B cell (primary cell): ENCODE measurements at places on chromosomes 16 and 17. TPM values are rescaled to one million over a fixed set of nuclear protein-coding genes. Genes with fewer than 3 reads are reported as not detected.

The ACSM3 gene
- 76.3 and 84.2 TPM in 2 replicates for total RNA-seq

The C17orf78 gene
- not detected in 2 replicates for total RNA-seq

The TEKT5 gene
- 0.42 TPM in 1 of 2 replicates, not detected in the other for total RNA-seq

The ITGB3 gene
- 11.4 and 14.2 TPM in 2 replicates for total RNA-seq

The NGFR gene
- 1.6 and 1.8 TPM in 2 replicates for total RNA-seq

The OR4D1 gene
- not detected in 2 replicates for total RNA-seq

The OR2C1 gene
- total RNA-seq, result 0.67 and 1.4 TPM in 2 replicates

- no peaks in the 10 kb centered on the region for H3K4me1 ChIP-seq
- H3K36me3 ChIP-seq, result no peaks in the 10 kb centered on the region
- H3K27me3 ChIP-seq, result no peaks in the 10 kb centered on the region
- peak; percentile 73 for DNase-seq
- H3K4me3 ChIP-seq, result no peak overlapping the region
- no peak overlapping the region for H3K27ac ChIP-seq
These were observed 72.2 kb downstream of the ZNF778 start for GRCh38 chr16:89289428-89290395.

DNA sequence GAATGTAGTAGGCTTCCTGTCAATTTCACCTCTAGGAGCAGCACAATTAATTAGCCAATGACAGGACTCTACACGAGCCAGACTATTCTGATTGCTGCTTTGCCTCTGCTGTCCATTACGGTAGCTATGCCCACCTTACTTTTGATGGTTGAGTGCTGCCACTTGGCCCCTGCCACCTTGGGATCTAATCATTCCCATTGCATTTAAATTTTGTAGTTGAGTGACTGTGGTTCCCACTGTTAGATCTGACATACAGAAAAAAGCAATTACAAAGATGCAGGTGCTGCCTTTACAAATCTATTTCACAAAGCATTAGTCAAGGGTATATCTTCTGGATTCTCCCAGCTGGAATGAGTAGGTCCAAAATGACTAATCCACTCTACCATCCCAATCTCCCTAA is 39.9 kb downstream of the CRISPLD2 start:
- H3K27ac ChIP-seq, result no peak overlapping the region
- no peaks in the 10 kb centered on the region for H3K27me3 ChIP-seq
- no peaks in the 10 kb centered on the region for H3K4me1 ChIP-seq
- no peak overlapping the region for H3K4me3 ChIP-seq
- H3K36me3 ChIP-seq, result no peaks in the 10 kb centered on the region

- H3K4me1 ChIP-seq, result peaks cover 52% of the 10 kb centered on the region
- H3K27ac ChIP-seq, result peak overlapping the region; percentile 96
- H3K36me3 ChIP-seq, result no peaks in the 10 kb centered on the region
- DNase-seq, result no peak
- peak overlapping the region; percentile 64 for H3K4me3 ChIP-seq
These were observed 14.4 kb upstream of the EEF2K start for GRCh38 chr16:22191532-22192260.

DNA sequence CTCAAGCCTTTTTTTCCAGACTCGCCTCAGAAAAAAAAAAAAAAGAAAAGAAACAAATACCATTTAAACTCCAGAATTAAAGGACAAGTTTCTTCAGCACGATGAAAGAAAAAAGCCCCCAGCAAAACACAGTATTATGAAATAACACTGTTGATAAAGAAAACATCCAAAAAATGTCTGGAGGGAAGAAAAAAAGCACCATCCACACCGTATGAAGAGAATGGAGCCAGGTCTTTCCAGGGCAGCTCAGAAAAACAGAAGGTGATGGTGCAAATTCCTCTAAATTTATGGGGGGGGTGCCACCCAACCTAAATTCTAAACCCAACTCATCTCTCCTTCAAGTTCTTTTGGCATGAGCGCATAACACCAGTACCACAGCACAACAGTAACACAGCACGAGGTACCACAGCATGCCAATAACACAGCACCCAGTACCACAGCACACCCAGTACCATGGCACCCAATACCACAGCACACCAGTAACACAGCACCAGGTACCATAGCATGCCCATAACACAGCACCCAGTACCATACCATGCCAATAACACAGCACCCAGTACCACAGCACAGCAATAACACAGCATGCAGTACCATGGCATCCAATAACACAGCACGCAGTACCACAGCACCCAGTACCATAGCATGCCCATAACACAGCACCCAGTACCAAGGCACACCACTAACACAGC is 19.0 kb downstream of the AXIN1 start:
- no peaks in the 10 kb centered on the region for H3K27me3 ChIP-seq
- H3K36me3 ChIP-seq, result no peaks in the 10 kb centered on the region
- DNase-seq, result peak; percentile 3
- no peak overlapping the region for H3K27ac ChIP-seq
- H3K4me1 ChIP-seq, result peaks cover 13% of the 10 kb centered on the region

DNA sequence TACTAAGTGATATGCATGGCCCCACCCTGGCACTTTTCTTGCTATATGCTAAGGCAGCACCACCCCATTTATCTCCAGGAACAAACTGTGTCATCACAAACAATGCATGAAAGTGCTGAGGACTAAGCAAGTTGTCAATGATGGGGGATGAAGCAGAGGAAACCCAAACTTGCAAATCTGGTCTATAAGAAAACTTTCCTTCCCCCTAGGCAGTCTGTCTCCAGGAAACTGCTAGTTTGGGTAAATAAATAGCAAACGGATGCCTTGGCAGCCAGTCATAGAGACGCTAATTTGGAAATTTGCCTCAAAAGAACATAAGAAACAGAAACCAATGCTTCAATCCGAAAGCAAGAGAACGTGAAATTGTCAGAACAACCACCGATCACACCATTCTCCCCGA is 5.6 kb upstream of the HSBP1 start:
- H3K27me3 ChIP-seq, result no peaks in the 10 kb centered on the region
- no peak overlapping the region for H3K4me3 ChIP-seq
- H3K36me3 ChIP-seq, result no peaks in the 10 kb centered on the region
- peak; percentile 42 for DNase-seq

DNA sequence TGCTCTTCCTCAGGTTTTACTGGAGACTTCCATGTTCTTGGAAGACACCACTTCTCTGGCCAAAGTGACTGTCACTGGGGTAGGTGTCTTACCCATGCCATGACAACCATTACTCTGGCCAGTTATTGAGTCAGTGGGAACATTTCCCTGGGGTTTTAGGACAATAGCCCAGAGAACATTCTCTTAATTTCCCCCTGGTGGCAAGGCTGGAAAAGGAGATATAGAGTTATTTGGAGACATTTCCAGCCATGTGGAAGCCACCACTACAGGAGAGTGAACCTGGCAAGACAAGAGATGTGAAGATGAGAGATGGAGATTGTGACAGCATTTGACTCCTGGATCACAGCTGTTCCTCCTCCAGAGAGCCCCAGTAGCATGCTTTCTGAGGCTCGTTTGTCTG is 106.2 kb downstream of the CDK5R1 start:
- H3K4me3 ChIP-seq, result no peak overlapping the region
- no peaks in the 10 kb centered on the region for H3K4me1 ChIP-seq
- H3K27me3 ChIP-seq, result no peaks in the 10 kb centered on the region
- no peak for DNase-seq
- H3K27ac ChIP-seq, result no peak overlapping the region
- no peaks in the 10 kb centered on the region for H3K36me3 ChIP-seq

GRCh38 chr17:28404812-28405570 is 1.0 kb downstream of the SLC46A1 start:
- H3K4me3 ChIP-seq, result no peak overlapping the region
- peaks cover 12% of the 10 kb centered on the region for H3K4me1 ChIP-seq
- H3K27ac ChIP-seq, result no peak overlapping the region
- DNase-seq, result no peak
- H3K27me3 ChIP-seq, result no peaks in the 10 kb centered on the region

DNA sequence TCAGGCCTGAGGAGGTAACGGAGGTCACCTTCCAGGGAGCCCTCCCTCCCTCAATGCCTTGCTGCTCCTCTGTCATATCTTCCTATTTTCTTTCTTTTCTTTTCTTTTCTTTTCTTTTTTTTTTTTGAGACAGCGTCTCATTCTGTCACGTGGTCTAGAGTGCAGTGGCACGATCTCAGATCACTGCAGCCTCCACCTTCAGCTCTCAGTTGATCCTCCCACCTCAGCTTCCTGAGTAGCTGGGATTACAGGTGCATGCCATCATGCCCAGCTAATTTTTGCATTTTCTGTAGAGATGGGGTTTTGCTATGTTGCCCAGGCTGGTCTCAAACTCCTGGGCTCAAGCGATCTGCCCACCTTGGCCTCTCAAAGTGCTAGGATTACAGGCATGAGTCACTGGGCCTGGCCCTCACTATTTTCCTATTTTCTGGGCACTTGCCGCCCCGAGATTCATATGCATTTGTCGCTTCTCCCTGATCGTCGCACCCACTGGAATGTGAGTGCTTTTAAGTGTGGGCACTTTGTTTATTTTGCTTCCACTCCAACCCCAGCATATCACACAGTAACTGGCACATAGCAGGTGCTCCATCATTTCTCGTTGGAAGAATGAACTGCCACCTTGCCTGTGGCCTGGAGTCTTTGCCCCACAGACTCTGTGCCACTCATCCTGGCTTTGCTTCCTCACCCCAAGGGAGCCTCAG is 31.7 kb downstream of the CPNE2 start:
- no peak for DNase-seq
- no peak overlapping the region for H3K4me3 ChIP-seq
- no peaks in the 10 kb centered on the region for H3K36me3 ChIP-seq
- peaks cover 22% of the 10 kb centered on the region for H3K4me1 ChIP-seq
- H3K27ac ChIP-seq, result no peak overlapping the region

- DNase-seq, result no peak
- H3K27ac ChIP-seq, result no peak overlapping the region
- no peaks in the 10 kb centered on the region for H3K27me3 ChIP-seq
- no peak overlapping the region for H3K4me3 ChIP-seq
These were observed 80.3 kb upstream of the GRIN2A start for GRCh38 chr16:10262377-10263132.

DNA sequence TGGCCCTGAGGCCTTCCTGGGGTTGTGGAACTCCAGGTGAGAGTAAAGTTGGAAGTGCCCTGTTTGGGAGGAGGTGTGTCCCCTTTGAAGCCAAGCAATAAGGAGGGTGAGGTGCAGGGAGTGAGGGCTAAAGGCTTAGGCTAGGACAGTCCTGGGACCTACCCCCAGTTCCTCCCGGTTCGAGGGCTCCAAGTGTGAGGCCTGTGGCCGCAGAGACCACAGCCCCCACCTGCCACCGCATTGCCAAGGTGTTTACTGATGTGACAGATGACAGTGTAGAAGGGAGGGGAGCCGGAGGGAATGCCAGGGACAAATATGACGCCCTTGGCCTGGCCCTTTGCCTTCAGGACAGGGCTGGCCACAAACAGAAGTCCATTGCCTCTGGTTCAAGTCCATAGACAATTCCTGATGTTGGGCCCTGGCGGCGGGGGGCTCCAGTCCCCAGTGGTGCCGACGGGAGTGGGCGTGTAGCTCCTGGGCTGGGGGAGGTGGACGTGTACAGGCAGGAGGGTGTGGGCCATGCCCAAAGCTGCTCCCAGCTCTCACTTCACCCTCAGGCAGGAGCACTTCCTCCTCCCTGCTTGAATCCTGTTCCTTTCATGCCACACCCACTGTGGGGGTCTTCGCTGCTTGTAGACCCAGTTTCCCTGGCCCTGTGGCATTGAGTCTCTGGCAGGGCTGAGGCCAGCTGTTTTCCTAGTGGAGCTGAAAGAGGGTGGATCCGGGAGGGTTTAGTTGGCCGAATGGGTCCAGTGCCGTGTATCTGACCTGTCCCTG is 3.2 kb downstream of the ADORA2B start:
- DNase-seq, result no peak
- H3K27ac ChIP-seq, result no peak overlapping the region
- H3K27me3 ChIP-seq, result peaks cover 23% of the 10 kb centered on the region
- H3K4me1 ChIP-seq, result peaks cover 15% of the 10 kb centered on the region
- no peaks in the 10 kb centered on the region for H3K36me3 ChIP-seq

DNA sequence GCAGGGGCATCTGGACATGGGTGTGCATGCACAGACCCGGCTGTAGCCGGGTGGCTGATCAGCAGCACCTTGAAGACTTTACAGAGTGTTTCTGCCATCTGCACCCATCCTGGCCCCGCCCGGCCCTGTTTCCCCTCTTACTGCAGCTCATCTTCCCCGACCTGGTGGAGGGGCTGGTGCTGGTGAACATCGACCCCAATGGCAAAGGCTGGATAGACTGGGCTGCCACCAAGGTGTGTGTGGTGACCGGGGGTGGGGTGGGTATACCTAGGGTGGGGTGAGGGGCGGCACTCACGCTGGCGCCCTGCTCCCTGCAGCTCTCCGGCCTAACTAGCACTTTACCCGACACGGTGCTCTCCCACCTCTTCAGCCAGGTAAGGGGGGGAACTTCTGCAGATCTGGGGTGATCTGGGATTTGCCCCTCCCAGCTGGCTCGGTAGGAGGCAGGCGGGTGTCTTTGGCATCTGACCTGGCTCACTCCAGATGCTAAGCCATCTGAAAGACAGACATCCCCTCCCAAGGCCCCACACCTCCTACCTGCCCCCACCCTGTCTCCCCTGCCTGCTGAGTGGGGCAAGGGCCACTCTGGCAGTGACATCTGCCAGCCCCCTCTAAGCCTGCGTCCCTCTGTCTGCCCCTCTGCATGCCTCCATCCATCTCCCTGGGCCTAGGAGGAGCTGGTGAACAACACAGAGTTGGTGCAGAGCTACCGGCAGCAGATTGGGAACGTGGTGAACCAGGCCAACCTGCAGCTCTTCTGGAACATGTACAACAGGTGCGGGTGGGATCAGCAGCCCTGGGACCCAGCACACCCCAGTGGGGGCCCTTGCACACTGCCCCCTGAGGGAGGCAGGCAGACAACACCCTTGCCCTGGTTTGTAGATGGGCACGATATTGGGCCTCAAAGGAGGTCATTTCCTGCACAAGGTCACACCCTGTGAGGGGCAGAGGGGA is 6.6 kb downstream of the NDRG4 start:
- peaks cover 8% of the 10 kb centered on the region for H3K4me1 ChIP-seq
- no peak overlapping the region for H3K4me3 ChIP-seq
- DNase-seq, result no peak
- no peak overlapping the region for H3K27ac ChIP-seq
- H3K36me3 ChIP-seq, result no peaks in the 10 kb centered on the region

GRCh38 chr17:903691-904481 is 75.7 kb downstream of the NXN start:
- no peak overlapping the region for H3K27ac ChIP-seq
- H3K36me3 ChIP-seq, result no peaks in the 10 kb centered on the region
- peaks cover 2% of the 10 kb centered on the region for H3K4me1 ChIP-seq
- peaks cover 2% of the 10 kb centered on the region for H3K27me3 ChIP-seq

DNA sequence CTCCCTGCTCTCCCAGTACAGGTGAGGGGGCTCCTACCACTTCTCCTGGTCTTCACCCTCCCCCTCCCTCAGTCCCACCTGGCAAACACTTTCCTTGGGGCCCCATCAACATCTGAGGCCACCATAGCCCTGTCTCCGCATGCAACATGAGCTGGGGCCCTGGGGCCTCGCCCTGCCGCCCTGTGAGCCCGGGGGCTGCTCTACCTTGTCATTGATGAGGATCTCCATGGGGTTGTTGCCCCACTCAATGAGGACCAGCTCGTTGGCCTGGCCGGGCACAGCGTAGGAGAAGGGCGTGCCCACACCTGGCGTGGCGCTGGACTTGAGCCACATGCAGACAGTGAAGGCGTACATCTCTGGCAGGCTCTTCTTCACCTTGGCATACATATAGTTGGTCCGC is 3.4 kb downstream of the NPTX1 start:
- DNase-seq, result no peak
- peaks cover 38% of the 10 kb centered on the region for H3K27me3 ChIP-seq
- no peak overlapping the region for H3K27ac ChIP-seq
- peaks cover 48% of the 10 kb centered on the region for H3K4me1 ChIP-seq
- no peak overlapping the region for H3K4me3 ChIP-seq
